T47D (cell line): ENCODE measurements at places on chromosomes 12 and 14.

GRCh38 chr14:72559202-72559601, 334.7 kb downstream of the DPF3 start:
- DNase-seq: no peak

- DNase-seq: no peak
Observed at GRCh38 chr12:2225696-2226095, 172.9 kb downstream of the CACNA1C start.

DNA sequence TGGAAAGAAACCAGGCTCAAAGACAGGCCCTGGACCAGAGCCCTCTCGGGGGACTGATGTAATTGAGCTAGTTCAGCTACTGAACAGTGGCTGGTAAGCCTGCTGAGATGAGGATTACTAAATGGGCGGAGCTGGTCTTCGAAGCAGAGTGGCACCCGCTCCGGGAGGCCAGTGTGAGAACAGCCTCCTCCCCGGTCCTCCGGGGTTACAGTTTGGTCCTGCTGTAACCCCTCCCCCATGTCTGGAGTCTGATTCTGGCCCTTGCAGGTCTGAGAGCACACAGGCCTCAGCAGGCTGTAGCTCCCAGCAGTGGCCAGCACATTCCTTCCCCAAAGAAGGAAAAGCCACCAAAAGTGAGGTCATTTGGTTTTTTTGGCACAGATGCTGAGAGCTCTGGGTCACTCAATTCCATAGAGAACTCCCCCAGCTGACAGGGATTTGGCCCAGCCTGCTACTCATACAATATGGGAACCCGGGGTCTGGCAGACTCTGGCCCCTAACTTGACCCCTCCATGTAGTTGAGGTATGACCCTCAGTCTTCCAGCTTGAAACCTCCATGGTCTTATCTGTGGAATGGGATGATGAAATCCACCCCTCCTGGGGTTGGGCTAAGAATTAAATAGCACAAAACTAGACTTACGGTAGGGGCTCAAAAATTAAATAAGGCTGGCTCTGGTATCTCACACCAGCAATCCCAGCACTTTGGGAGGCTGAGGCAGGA, 39.0 kb downstream of the ACTN1 start:
- DNase-seq: peak; percentile 75

GRCh38 chr14:68568907-68569897, 223.7 kb downstream of the ZFP36L1 start:
- no peak for DNase-seq

DNA sequence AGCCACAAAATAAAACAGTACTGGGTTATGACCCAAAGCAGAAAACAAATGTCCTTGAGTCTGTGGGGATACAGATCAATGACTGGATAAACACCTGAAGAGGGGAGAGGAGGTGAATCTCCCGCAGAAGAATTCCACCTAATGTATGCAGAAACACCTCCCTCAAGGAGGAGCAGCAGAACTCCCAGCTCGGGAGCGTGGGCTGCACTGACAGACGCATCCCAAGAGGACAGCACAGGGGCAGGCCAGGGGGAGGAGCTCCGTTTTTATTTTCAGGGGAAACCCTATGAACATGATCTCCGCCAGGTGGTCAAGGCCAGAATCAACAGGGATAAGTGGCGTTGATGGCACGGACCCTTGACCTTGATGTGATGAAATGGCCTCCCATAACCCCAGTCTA, 41.8 kb upstream of the PPP2R5C start:
- no peak for DNase-seq

DNA sequence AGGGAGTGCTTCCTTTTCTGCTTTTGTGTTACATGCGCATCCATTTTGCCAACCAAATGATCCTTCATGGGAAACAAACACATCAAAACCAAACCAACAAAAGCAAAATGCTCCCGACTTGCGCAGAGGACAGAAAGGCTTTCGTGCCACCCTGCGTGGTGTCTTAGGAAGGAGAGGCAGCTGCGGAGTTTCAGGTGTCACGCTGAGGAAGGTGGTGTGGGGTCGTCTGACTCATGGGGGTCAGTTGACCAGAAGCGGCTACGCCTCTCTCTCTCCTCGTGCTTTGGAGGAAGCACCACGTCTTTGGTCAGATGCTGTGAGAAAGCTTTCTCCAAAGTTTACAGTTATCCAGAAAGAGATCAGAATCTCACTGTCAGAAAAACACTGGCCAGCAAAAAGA, 7.9 kb downstream of the EMP1 start:
- DNase-seq: no peak

DNA sequence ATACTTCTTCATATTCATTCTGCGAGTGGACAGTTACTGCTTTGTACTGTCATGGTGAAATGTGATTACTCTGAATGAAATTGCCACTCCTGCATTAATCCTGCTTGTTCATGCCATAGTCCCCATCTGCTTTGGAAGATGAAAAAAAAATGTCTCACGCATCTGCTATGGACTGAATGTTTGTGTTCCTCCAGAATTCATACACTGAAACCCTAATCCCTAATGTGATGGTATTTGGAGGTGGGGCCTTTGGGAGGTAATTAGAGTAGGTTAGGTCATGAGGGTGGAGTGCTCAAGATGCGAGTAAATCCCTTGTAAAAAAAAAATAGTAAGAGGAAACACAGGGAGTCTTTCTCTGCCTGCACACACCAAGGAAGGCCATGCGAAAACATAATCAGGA, 427.2 kb downstream of the TMTC2 start:
- DNase-seq: no peak

DNA sequence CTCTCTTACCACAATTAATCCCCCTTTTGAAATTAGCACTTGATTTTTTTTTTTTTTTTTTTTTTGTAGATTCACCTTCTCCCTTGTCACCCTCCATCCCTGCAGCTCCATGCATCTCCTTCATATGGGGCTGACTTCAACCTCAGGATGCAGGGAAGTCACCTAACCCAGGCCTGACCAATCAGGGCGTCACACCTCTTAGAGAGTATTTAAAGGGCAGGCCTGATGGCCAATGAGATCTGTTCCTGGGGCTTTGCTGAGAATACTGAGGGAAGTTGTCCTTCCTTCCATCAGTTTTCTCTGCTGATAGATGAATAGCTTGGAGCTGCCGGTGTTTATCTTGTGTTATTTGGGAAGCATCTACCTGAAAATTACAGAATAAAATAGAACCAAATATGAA, 1104.7 kb upstream of the TMEM132C start:
- DNase-seq: peak; percentile 53

DNA sequence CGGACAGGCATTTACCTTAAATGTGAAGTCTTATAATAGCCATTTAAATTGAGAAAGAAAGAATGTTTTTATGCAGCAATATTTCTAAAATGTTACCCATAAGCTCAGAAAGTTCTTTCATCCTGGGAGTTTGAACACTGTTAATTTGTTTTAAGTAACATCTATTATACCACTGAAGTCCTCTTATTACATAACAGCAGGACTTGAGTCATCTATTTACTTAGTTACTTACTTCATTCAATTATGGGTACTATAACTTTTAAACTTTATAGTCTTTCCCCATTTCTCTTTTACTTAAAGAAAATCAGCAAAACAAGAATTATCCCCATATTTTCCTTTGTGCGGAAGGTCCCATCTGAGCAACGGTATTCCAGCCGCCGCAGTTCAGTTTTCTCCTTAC, 473.1 kb downstream of the ETNK1 start:
- no peak for DNase-seq

- no peak for DNase-seq
Observed at GRCh38 chr14:58822856-58823255, 185.1 kb downstream of the DACT1 start.

GRCh38 chr12:5522432-5523335, 90.8 kb downstream of the NTF3 start:
- DNase-seq: no peak

GRCh38 chr14:20836668-20837338, 34.2 kb upstream of the RNASE1 start:
- peak; percentile 79 for DNase-seq

DNA sequence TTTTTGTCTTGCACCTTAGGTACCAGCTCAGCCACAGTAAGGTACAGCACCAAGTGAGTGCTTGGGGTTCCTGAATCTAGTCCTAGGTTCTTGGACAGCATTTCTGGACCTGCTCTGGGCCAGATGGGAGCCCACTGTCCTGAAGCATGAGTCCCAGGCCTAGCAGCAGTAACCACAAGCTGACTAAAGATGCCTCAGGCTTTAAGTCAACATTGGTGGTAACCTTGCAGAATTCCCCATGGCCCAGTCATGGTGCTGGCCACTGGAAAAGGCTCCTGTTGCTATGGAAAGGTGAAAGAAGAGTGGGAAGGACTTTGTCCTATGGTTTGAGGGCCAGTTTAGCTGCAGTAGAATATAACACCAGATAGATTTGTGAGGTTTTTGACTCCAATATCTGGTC, 86.9 kb upstream of the CLEC14A start:
- no peak for DNase-seq

GRCh38 chr14:60649875-60650372, 647 bp upstream of the SIX1 start:
- peak; percentile 27 for DNase-seq
